ENCODE measurements at places on chromosomes 11 and 22. TPM values are rescaled to one million over a fixed set of nuclear protein-coding genes. Genes with fewer than 3 reads are reported as not detected.

Gene NRIP3
- 0.26 TPM for polyA plus RNA-seq

Gene DDX25
- polyA plus RNA-seq: not detected

Gene KRTAP5-1
- polyA plus RNA-seq: not detected

Gene VPREB1
- polyA plus RNA-seq: not detected

Gene MEI1
- 0.54 TPM for polyA plus RNA-seq

Gene PPP6R3
- 23.2 TPM for polyA plus RNA-seq

Gene FRMD8
- polyA plus RNA-seq: 16.3 TPM

Gene LZTR1
- 29.3 TPM for polyA plus RNA-seq

Gene PTPRJ
- 1.2 TPM for polyA plus RNA-seq

Measured in heart left ventricle (tissue), 16 donors.